ENCODE measurements at places on chromosomes 1 and 21.

- DNase-seq = no peak
Observed at GRCh38 chr1:175984813-175985212, 222.3 kb downstream of the COP1 start.

DNA sequence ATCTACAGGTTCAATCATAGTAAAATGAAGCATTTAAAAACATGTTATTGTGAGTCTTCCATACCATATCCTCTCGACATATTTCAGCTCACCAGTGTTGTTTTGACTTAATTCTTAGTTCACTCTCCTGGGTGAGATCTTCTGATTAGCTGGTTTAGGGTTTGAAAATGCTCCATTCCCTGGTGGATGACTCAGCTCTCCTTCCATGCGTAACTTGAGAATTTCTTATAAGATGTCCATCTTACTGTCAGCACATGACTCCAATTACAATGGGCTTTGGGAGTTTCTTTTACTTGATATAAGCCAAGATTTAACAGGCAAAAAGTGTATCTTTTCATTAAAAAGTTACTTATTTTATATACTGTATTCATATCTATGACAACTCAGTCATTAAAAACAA is 476.5 kb downstream of the BRINP3 start:
- DNase-seq = no peak

DNA sequence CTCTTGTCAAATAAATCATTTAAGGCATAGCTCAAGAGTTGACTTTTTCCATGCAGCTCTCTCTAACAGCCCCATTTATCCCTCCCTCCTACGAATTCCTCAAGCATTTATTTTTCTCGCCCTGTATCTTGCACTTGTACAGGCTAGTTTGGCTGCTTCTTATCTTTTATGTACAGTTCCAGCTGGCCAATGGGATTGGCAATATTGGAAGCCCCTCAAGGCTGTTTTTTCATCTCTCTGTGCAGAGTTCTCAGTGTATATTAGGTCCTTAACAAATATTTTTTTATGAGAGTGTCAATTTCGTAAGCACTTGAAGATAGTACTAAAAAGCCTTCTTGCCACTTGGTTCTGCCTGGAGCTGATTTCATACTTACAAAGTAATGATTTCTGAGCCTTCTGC is 356.0 kb downstream of the ST6GALNAC3 start:
- DNase-seq = no peak

- DNase-seq = no peak
Observed at GRCh38 chr1:196380316-196380715, 227.9 kb downstream of the KCNT2 start.

- no peak for DNase-seq
Observed at GRCh38 chr1:238485912-238486209, 595.1 kb upstream of the ZP4 start.

DNA sequence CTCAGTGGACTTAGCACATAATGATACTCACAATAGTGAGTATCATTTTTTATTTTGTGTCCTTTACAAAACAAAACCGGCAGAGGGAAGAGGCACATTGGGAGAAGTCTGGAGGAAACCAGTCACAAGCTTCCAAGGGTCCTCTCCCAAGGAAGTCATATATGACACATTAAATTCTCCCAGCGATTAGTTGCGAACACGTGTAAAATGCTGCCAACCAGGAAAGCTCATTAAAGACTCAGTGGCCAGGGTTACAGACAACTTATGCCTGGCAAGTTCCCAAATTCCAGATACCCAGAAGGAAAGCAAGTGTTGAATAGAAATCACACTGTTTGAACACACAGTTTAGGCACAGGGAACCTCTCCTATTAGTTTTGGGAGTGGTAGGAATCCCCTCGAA is 52.5 kb downstream of the TTC13 start:
- no peak for DNase-seq

GRCh38 chr1:84069236-84069845 is 70.4 kb upstream of the TTLL7 start:
- DNase-seq = no peak

GRCh38 chr1:96782856-96783255 is 61.3 kb downstream of the PTBP2 start:
- no peak for DNase-seq

DNA sequence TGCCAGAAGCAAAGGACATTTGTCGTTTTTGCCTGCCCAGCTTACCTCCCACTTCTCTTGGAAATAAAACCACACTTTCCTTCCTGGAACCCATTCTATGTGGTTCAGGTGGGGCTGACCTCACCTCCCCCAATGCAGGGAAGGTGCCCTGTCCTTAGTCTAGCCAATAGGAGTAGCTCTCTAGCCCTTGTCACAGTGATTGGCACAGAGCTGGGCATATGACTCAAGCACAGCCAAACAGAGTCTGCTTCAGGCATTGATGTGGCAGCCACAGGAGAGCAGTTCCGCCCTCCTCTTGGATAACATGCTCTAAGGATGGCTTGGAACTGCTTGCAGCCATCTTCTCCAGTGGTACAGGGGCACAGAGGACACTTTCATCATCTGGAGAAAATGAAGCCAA is 134.0 kb downstream of the LRIG2 start:
- no peak for DNase-seq

- no peak for DNase-seq
Observed at GRCh38 chr1:91572044-91572443, 71.4 kb downstream of the CDC7 start.

DNA sequence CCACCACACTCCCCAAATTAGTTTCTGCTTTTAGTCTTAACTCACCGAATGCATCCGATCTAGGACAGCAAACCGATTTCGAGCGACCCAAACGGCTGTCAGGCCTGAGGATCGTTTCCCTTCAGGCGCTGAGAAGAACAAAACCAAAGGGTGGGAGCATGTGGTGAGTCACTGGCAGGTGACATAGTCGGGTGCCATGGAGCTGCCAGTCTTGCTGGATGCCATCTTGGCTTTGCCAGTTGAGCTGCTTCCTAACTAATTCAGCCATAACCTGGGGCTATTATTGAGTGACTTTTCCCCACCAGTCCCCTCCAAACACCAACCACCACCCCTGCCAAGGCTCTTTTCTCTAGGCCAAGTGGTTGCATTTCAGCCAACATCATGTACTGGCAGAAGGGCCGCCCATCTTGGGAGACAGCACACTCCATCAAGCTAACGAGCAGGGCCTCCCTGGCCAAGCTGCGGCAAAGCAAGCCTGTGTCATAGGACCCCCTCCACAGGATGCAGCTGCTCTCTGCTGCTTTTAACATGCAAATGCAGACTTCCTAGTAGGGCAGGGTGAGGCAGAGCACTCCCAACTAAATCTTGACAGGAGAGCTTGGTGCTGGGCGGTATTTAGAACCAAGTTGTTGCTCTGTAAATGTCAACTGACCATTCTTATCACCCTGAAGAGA is 22.3 kb upstream of the PEX19 start:
- DNase-seq = no peak

DNA sequence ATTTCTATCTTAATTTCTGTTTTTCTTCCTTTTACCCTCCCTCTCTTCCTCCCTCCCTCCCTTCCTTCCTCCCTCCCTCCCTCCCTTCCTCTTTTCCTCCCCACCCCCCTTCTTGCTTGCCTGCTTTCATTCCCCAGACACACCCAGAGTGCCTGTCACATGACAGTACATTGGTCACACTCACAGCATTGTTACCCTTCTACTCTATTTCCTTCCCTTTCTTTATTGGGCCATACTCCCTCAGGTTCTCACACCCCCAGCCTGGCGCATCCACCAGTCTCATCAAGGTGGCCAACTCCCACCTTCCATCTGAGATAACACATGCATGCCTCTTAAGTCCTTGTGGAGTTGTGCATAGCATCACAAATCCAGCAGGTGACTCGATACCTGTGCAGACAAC is 10.9 kb downstream of the TMPRSS3 start:
- DNase-seq = no peak

DNA sequence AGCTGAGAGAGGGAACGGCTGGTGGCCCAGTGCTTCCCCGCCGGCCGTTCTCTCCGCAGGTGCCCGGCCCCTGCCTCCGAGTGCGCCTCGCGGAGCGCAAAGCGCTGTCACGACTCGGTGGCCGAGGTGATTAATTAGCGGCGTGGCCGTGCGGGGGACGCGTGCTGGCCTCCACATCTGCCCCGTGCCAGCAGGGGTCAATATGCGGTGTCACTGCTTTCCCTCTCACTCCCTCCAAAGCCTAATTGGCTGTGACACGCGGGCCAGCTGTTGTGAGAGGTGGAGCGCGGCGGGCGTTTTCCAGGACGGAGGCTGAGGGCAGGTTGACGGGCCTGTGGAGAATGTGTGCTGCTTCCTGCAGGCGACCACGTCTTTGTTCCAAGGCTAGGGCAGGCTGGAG is 239.0 kb downstream of the LMX1A start:
- no peak for DNase-seq

GRCh38 chr1:225873281-225873850 is 8.8 kb downstream of the TMEM63A start:
- no peak for DNase-seq

- DNase-seq = no peak
Observed at GRCh38 chr21:44871576-44872269, 1.8 kb downstream of the PTTG1IP start.

DNA sequence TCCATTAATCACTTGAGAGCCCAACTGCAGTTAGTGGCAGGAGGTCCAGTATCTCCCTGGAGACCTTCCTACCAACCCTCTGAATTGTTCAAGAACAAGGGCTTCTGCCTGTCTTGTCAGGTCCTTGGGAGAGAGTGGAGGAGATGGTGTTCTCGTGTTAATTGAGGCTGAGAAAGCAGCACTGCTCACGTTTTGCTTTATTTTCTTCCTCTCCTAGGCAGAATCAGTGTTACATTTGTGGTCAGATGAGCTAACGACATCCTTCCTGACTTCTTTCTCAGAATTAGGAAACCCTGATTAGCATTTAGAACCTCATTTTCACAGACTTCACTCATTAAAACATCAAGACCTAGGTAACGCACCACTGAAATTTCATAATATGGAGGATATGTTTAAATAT is 26.4 kb upstream of the LRIG2 start:
- DNase-seq = no peak

DNA sequence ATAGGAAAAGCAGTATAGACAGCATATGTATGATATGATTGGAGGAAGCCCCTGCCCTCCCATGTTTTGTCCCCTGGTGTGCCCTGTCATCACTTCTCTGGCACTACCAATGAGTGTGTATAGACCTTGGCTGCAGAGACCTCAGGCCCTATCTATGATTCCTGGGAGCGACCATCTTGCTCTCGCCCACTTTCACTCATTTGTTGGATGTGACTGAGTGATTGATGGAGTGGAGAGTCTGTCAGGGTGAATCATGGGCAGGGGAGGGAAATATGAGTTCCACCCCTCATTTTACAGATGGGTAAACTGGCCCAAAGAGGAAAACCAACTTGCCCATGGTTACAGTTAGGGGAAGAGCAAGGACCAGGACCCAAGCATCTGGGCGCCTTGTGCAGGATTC is 14.9 kb downstream of the SLC30A1 start:
- no peak for DNase-seq

DNA sequence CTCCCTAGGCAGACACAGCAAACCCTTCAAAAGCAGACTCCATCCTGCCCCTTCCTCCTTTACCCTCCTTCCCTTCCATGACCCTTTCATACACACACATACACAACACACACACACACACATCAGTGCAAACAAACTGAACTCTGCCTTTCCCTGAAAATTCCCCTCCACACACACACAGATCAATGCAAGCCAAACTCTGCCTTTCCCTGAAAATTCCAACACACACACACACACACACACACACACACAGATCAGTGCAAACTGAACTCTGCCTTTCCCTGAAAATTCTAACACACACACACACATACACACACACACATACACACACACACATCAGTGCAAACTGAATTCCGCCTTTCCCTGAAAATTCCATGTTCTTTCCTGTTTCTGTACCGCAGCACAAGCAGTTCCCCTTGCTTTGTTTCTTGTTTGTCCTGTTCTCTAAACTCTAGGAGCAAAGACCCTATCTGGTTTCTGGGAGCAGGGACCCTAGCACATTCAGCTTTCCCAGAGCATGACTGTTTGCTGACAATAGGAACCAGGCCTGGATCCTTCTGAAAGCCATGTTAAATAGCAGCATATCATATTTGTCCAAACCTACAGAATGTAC is 91.0 kb downstream of the PTPN14 start:
- no peak for DNase-seq

DNA sequence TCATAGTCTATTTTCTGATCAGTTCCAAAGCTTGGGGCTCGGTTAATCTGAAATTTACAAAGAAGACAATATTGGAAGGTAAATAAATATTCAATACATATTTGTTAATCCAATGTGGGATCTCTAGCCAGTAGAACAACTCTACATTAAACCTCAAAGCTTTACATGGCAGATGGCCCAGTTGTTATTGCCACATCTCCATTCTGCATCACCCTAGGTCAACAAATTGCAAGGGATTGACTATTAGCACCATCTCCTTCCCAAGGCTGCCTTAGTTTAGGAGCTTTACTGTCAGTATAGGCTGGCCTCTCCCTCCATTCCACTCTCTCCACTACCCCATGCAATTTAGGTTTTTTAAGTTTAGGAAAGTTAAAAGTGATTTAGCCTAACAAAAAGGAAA is 69.7 kb downstream of the TTLL7 start:
- no peak for DNase-seq

- DNase-seq = no peak
Observed at GRCh38 chr1:36091698-36092097, 3.0 kb downstream of the ADPRS start.

DNA sequence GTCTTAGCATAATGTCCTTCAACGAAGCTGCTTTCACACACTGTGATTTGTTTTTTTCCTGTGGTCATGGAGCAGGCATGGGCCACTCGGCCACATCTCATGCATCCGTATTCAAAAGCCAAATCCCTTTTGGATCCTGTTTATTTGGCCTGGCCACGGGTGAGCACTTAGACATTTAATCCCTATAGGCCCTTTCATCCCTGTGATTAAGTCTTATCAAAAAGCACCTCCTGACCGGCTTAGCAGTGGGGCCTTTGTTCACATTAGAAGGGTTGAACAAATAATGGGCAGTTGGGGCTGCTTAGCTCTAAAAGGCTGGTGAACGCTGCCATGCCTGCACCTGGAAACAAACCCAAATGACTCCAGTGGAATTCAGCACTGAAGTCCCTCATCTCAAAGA is 2.0 kb downstream of the KCNE2 start:
- DNase-seq = no peak

DNA sequence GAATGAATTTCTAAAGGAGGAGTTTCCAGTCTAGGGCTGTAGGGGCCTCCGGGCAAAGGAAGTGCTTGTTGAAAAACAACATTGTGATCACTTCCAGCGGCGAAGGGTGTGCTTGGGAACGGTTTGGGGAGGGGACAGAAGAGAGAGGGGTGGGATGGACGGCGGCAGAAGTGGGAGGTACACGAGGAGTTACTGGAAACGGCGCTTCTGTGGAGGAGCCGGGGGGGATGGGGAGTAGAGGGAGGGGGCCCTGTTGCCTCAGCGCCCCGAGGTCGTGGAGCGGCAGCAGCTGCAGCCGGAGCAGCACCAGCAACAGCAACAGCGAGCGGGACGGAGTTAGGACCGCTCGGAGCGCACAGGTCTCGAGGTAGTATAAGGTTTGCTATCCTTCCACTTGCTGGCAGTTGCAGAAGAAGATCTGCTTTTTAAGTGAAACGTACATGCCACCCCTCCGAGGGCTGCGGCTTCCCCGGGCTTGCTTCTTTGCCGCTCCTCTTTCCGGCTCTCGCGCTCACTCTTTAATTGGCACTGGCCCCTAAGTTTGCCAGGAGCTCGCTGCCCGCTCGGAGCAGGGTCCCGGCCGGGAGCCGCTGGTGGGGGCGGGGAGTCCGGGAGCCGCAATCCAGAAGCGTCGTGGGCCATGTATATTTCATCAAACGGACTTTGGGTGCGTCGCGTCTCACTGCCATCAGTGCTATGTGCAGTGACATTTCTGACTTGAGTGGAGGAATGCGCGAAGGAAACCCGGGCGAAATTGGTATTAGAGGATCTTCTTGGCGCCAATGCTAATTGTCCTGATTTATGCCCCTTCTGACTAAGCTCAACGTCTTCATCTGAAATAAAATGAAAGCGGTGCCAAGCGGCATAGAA is 771 bp upstream of the NTNG1 start:
- no peak for DNase-seq

Measured in stimulated activated CD4-positive, alpha-beta T cell treated with anti-CD3 and anti-CD28 coated beads, Interleukin-1b, Interleukin-23, amount 100 ng/mL, for 24 hours (primary cell).